ENCODE measurements at places on chromosomes 11 and 22. TPM values are rescaled to one million over a fixed set of nuclear protein-coding genes. Genes with fewer than 3 reads are reported as not detected.

The NLRX1 gene
- total RNA-seq = 23.9 TPM

The PAX6 gene
- not detected for total RNA-seq

The MTMR2 gene
- 38.0 TPM for total RNA-seq

The LBHD1 gene
- 5.1 TPM for total RNA-seq

Measured in posterior vena cava (tissue), 2 donors.